ENCODE measurements at places on chromosomes 6 and 20. TPM values are rescaled to one million over a fixed set of nuclear protein-coding genes. Genes with fewer than 3 reads are reported as not detected.

The ELOVL4 gene
- 0.78 TPM for total RNA-seq

DNA sequence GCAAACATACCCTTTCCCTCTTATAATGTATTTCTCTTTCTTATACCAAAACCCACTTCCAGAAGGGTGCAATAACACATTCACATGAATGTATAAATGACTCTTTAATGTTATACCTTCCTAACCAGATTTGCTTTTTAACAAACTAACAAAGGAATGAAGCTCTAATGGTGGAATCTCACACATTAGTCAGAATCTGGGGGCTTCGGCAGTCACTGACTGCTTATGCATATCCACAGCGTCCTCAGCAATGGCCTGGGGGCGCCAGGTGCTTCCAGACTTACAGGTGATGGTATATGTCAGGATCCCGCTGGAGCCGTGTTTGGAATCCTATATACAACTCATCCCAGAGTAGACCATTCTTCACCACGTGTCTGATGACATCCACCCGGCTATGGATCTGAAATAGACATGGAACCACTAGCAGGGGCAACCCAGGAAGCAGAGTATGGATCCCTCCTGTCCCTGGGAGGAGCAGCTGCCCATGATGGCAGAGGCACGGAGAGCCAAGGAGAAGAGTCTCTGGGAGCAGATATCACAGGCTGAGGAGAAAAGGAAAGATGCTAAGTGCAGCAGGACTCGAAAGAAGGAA lies 150.8 kb upstream of the RIPOR2 start:
- H3K27ac ChIP-seq = no peak overlapping the region
- peaks cover 12% of the 10 kb centered on the region for H3K4me1 ChIP-seq
- H3K36me3 ChIP-seq = peaks cover 37% of the 10 kb centered on the region
- H3K27me3 ChIP-seq = no peaks in the 10 kb centered on the region
- peak overlapping the region; percentile 53 for H3K4me3 ChIP-seq

DNA sequence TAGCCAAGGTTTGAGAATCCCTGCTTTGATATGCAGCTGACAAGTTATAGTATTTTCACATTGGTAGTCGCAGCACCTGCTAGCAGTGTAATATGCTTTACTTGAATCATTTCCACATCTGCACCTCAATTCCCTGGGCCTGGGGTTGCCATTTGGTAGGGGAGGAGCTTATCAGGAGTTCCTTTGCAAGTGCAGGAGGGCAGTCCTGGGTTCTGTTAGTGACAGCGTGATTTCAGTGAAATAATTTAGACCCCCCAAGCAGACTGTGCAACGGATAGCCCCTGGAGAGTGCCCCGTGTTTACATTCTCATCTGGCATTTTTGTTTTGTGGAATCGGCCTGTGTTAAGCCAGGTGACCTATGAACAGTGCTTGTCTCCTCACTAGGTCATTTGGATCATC lies 6.0 kb downstream of the RAB5IF start:
- H3K4me1 ChIP-seq = peaks cover 33% of the 10 kb centered on the region
- no peak for DNase-seq
- no peak overlapping the region for H3K4me3 ChIP-seq
- no peaks in the 10 kb centered on the region for H3K27me3 ChIP-seq

DNA sequence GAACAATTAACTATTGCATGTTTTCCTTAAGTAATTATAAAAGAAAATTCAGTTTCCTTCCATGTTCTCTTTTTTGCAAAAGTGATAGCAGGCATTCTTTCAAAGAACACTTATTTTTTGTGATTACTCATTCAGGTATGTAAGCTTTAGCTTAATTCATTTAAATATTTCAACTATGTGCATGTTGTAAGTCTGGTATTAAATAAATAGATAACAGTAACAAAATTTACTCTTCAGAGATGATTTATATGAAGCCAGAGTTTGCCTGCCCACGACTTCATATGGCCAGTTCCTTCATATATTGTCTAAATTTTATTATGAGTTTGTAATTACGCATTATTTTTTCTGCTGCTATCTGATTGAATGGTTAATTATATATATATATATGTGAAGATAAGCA lies 110.9 kb downstream of the ADGRG6 start:
- H3K4me3 ChIP-seq = no peak overlapping the region
- DNase-seq = no peak
- no peak overlapping the region for H3K27ac ChIP-seq
- H3K36me3 ChIP-seq = no peaks in the 10 kb centered on the region
- no peaks in the 10 kb centered on the region for H3K27me3 ChIP-seq
- H3K4me1 ChIP-seq = peaks cover 7% of the 10 kb centered on the region

- no peak for DNase-seq
- peak overlapping the region; percentile 76 for H3K27ac ChIP-seq
- peaks cover 33% of the 10 kb centered on the region for H3K4me1 ChIP-seq
- no peak overlapping the region for H3K4me3 ChIP-seq
- H3K27me3 ChIP-seq = no peaks in the 10 kb centered on the region
These were observed 14.5 kb downstream of the BRD2 start for GRCh38 chr6:32982702-32983492.

DNA sequence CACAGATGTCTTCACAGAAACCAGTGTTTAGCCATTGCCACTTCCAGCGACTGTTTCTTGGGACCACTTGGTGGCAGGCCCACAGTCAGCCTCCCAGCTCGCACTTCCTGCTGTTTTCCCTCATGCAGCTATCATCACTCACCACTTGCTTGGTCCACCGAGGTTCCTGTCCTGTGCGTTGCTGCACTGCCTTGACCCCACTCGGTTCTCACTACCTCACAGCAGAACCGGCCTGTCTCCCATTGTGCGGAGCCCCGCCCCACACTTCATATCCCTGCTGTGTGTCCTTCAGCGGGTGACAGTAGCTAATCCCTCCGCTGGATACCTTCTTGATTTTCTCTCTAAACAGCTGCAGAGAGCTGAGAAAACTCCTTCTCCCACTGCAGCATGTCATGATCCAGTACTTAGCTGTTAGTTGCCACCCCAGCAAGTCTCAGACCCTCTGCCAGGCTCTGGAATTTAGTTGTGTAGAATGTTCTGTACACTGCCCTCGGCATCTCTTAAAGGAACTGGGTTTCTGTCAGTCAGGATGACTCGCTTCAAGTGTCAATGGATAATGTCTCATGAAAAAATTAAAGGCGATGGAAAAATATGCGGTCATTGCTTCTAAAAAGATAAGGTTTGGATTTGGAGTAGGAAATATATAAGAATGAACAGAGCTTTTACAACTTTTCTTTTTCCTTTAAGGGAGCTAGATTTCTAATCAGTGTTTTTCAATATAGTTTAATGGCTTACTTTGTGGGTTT lies 208.0 kb downstream of the FARS2 start:
- H3K27ac ChIP-seq = no peak overlapping the region
- peaks cover 3% of the 10 kb centered on the region for H3K36me3 ChIP-seq
- H3K4me1 ChIP-seq = peaks cover 1% of the 10 kb centered on the region
- H3K27me3 ChIP-seq = no peaks in the 10 kb centered on the region
- no peak for DNase-seq
- no peak overlapping the region for H3K4me3 ChIP-seq

GRCh38 chr6:145076115-145076841 lies 659.0 kb downstream of the EPM2A start:
- no peaks in the 10 kb centered on the region for H3K36me3 ChIP-seq
- no peaks in the 10 kb centered on the region for H3K4me1 ChIP-seq
- no peak for DNase-seq
- no peaks in the 10 kb centered on the region for H3K27me3 ChIP-seq
- no peak overlapping the region for H3K4me3 ChIP-seq
- H3K27ac ChIP-seq = no peak overlapping the region

DNA sequence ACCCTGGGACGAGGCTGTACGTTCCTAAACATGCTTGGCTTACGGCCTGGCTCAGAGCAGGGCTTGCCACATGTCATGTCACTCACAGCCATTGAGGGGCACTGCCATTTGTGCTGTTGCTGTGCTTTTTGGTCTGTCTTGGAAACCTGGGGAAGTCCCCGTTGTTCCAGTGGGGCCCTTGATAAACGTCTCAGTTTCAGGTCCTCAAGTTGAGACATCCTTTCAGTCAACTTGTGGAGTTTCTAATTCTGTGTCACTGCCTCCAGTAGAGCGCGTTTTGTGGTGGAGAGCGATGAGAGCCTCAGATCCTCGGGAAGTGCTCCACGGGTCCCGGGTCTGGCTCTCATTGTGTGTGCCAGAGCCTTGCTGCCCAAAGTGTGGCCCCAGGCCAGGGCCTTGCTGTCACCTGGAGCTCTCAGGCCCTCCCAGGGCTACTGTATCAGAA lies 43.0 kb upstream of the CCR6 start:
- peaks cover 6% of the 10 kb centered on the region for H3K4me1 ChIP-seq
- H3K27me3 ChIP-seq = peaks cover 8% of the 10 kb centered on the region
- H3K36me3 ChIP-seq = no peaks in the 10 kb centered on the region
- no peak for DNase-seq
- no peak overlapping the region for H3K27ac ChIP-seq

- no peaks in the 10 kb centered on the region for H3K36me3 ChIP-seq
- no peaks in the 10 kb centered on the region for H3K27me3 ChIP-seq
- H3K4me1 ChIP-seq = peaks cover 3% of the 10 kb centered on the region
- H3K27ac ChIP-seq = no peak overlapping the region
- H3K4me3 ChIP-seq = no peak overlapping the region
These were observed 41.8 kb downstream of the TFEB start for GRCh38 chr6:41693281-41694240.
